ENCODE measurements at places on chromosomes 6 and 20. TPM values are rescaled to one million over a fixed set of nuclear protein-coding genes. Genes with fewer than 3 reads are reported as not detected.

SLC32A1 gene
- not detected for polyA plus RNA-seq

DNA sequence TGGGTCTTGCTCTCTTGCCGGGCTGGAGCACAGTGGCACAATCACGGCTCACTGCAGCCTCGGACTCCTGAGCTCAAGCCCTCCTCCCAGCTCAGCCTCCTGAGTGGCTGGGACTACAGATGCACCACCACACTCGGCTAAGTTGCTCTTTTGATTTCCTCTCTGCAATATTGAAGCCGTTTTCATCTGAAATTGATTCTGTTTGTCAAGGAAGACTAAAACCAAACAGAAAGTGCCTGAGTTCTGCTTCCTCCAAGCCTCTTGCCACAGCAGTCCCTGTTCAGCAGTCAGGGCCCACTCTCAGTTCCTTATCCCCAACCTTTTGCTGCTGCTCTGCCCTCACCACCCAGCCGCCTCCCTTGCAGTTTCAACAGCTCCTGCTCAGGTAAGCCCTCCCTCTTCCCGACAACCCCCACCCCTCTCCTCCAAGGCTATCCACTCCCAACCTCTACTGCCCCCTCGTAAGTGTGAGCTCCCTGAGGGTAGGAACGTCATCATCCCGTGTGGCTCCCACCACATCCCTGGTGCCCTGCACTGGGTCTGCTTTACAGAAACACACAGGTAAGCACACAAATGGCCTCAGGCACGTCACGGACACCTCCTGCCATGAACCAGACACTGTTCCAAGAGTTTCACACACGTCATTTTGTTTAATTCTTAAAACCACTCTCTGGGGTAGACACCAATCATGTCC is 70.7 kb upstream of the TAB2 start:
- no peak for DNase-seq

APCDD1L gene
- not detected for polyA plus RNA-seq

DNA sequence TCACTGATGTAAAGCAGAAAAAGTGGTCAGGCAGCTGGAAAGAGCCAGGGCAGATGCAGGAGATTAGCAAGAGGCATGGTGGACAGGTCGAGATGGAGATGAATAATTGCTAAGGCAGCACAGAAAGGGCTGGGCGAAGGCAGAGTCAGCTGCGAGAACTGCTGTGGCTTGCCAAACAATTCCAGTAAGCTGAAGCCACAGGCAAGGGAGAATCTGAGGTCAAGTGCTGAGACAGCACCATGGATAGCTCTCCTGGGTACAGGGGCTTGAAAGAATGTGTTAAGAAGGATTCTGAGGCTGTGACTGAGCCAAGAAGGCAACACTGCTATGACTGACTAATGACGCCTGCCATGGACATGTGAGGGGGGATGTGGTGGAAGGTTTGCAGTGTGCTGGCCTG is 220.8 kb upstream of the FOXA2 start:
- DNase-seq = no peak
